ENCODE measurements at places on chromosomes 12 and 14.

GRCh38 chr12:50185970-50186663 lies 18.9 kb upstream of the CERS5 start:
- DNase-seq, result no peak

DNA sequence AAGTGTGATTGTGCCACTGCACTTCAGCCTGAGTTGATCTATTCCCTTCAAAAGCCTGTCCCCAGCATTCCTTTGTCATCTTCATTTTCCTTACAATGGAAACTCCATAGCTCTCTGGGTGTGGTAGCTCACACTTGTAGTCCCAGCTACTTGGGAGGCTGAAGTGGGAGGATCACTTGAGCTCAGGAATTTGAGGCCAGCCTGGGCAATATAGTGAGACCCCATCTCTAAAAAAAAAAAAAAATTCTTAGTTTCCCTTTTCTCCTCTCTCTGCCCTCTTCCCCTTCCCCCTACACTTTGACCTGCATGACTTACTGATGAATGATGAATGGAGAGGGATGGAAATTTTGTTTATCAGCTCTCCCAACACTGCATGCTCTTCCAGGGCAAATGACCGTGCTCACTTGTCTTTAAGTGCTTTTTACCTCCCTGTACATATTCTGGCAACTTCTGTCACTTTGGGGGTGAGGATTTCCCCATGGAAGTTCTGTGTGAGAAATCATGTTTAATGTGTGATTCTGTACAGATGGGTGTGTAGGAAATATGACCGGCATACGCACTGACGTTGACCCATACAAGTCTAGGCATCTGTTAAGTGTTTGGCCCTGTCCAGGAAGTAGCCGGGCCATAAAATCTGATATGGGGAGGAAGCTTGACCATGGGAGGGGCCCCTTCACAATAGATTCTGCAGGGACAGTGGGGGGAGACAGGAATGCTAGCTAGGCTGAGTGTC lies 65.4 kb downstream of the ZFP36L1 start:
- no peak for DNase-seq

- DNase-seq, result no peak
Measured at GRCh38 chr12:52975204-52975603, 26.3 kb downstream of the KRT18 start.

DNA sequence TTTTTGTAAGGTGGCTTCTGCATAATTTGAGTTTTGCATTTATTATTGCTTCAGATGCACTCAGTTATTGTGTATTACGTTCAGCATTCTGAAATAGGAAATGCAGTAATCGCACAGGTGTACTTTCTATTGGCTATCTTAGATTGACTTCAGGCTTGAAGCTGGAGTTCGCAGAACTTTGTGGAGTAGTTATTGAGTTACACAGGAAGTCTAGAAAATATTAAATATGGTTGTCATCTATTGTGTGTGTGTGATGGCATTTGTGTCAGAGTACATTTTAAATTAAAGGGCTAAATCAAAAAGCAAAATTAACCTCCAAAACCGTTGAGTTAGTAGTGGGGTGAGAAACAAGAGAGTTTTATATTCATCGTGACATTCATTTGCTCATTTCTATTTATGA lies 2.7 kb downstream of the ARID2 start:
- DNase-seq, result no peak

- no peak for DNase-seq
Measured at GRCh38 chr12:132264086-132265010, 65.0 kb downstream of the GALNT9 start.

- DNase-seq, result no peak
Measured at GRCh38 chr14:56310643-56311042, 192.4 kb downstream of the PELI2 start.

- DNase-seq, result peak; percentile 63
Measured at GRCh38 chr12:127162902-127163301, 1104.1 kb upstream of the TMEM132C start.

- DNase-seq, result no peak
Measured at GRCh38 chr14:59069163-59069854, 119.2 kb upstream of the DAAM1 start.

DNA sequence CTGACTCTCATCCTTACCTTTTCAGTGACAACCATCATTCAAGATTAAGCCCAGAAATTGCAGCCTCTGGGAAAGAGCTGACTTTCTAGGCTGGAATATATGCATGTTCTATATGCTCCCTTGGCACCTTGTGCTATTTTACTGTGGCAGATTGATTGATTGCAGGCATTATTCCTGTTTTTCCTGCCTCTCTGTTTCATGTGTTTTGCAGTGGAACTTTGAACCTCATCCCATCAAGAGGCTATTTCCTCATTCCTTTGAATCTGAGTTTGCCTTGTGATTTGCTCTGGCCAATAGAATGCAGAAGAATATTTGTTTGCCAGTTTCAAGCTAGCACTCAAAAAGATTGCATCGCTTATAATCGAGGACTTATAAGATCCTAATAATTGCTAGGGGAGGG lies 174.8 kb upstream of the DCN start:
- no peak for DNase-seq

- peak; percentile 49 for DNase-seq
Measured at GRCh38 chr12:62813031-62813829, 121.7 kb downstream of the PPM1H start.

- no peak for DNase-seq
Measured at GRCh38 chr12:3553221-3553620, 62.2 kb downstream of the PRMT8 start.

- no peak for DNase-seq
Measured at GRCh38 chr14:58547649-58548048, 90.1 kb upstream of the DACT1 start.

- no peak for DNase-seq
Measured at GRCh38 chr14:59918824-59919569, 947 bp upstream of the LRRC9 start.

DNA sequence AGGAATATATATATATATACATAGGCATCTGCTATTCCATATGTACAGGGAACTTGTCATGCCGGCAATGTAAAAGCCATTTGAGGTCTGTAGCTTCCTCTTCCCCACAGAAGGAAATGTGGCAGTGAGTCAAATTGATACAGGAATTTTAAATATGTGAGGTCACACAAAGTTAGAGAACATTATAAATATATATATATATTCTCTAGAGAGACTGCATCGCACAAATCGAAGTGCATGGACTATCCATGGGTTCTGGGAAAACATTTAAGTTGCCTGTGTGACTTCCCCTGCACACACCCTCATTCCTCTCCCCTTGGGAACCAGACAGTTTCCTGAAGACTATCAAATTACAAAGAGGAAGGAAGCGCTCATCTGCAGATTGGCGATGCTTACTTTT lies 100.9 kb upstream of the CCDC91 start:
- DNase-seq, result no peak

- DNase-seq, result no peak
Measured at GRCh38 chr12:95336387-95337067, 118.9 kb downstream of the VEZT start.

DNA sequence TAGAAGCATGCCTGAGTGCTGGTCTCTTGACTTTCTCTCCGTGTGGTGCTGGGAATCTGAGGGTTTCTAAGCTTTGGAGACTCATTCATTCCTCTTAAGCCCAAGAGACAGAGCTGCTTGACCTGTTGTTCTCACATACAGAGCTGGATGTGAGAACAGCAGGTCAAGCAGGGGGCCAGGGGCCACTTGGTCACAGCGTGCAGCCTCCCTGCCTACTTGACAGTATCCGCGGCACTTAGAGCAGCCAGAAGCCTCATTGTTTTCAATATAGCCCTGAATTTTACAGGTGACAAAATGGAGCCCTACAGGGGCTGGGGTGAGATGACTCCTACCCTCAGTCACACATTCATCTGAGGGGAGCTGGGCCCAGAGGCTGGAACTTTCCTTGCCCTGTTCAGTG lies 88.9 kb downstream of the ESRRB start:
- no peak for DNase-seq

DNA sequence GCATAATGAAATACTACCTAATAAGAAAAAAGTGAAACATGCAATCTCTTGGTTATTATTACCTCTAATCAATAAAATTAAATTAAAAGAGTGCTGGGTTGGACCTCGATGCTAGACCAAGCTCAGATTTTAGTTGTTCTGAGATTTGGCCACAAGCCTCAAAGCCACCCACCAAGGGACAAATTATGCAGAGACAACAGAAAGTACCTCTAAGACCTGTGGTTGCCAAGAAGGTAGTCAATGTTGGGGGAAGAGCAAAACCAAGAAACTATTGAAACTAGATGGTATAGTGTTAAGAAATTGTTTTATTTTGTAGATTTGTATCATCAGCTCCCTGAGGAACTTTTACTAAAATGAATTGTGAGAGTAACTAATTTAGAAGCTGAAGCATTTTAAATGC lies 43.8 kb upstream of the ARID2 start:
- DNase-seq, result no peak

All from activated naive CD4-positive, alpha-beta T cell treated with anti-CD3 and anti-CD28 coated beads, Interleukin-2, amount 10 ng/mL, durations not matched to agents 7 days and 5 days (primary cell).